NCI-H1105 (cell line): ENCODE measurements at places on chromosomes 16 and 17.
A peak's percentile ranks its signal among the peaks of the same experiment; 100 is the strongest.

DNA sequence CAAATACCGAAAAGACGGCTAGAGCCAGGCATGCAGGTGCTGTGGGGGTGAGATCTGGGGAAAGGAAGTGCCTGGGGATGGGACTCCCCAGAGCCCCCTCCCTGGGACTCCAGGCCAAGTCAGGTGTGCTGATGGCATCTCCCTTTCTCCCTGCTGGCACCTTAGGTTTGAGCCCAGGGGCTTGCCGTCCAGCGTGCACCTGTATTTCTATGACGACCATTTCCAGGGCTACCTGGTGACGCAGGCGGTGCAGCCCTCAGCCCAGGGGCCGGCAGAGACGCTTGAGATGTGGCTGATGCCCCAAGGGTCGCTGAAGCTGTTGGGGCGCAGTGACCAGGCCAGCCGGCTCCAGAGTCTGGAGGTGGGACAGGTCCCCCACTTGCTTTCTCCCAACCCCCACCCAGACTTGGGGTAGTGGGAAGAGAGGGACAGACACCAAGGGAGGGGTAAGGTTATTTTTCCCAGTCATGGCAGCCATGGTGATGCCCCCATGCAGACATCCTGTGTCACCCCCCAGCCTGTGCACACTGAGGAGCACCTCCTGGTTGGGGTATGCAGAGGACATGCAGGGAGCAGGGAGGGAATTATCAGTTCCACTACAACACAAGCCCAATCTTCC is 11.1 kb downstream of the XYLT2 start:
- no peak for DNase-seq

DNA sequence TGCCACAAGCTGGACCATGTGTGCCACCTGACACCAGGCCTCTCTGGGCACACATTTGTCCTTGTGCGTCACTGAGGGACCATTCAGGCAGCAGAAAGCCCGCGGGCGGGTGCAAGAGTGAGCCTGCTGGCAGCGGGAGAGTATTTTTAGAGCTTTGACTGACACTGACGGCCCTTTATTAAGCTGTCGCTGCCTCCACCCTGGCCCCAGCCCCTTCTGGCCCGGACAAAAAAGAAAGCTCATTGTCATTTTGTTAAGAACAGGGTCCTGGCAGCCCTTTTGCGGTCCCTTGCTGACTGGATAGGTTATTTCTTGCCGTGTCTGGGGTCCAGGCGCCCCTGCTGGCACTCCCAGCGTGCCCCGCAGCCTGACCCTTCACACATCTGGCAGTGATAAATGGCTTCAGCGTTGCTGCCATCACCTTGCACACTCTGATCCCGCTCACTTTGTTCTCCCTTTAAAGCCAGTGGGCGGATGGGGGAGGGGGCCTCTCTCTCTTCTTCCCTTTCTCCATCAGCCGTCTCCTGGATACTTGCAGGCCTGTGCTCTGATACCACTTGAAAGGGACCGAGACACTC is 78.4 kb upstream of the NKD1 start:
- DNase-seq = no peak

- no peak for DNase-seq
Measured at GRCh38 chr17:10797476-10798328, 6.2 kb downstream of the TMEM238L start.

- DNase-seq = no peak
Measured at GRCh38 chr17:21357281-21357680, 18.9 kb upstream of the KCNJ12 start.

GRCh38 chr17:50447870-50448595 is 20.6 kb downstream of the CHAD start:
- DNase-seq = no peak

- DNase-seq = no peak
Measured at GRCh38 chr17:71633391-71633849, 487.4 kb upstream of the SOX9 start.

- DNase-seq = no peak
Measured at GRCh38 chr16:64391063-64391600, 730.7 kb downstream of the CDH11 start.

GRCh38 chr16:4393240-4393600 is 21.6 kb downstream of the VASN start:
- DNase-seq = no peak

DNA sequence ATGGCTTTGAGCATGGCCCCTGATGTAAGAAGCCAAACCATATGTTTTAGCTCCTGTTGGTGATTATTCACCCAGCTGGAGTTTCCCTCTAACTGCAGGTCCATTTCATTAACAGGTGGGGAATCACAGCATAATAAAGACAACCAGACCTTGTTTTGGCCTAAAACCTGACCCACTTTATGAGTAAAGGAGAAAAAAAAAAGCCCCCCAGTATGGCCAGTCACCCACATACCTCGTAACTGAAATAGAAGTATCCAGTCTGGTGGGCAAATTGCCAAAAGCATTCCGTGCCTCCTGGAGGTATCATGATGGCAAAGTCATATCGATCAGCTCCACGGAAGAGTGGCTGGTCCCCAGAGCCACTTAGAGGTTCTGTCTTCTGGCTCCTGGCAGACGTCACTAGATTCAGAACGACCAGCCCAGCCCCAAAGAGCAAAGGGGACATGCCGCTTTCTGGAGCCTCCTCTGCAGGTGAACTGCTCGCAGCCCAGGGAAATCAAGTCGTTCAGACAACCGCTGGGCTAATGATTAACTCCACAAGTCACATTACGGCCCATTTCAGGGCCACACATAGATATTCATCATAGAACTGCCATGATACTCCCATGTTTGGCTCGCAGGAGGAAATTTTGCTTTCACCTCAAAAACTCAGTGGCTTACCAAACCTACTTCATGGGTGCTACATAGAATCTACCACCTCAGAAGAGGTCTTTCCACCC is at the start of gene TMED6:
Gene TMED6, minus strand, starts transcription at position 478 of the 719 bp plus-strand sequence. Its CDS starts 33 bp downstream, at position 445.
- DNase-seq = no peak

DNA sequence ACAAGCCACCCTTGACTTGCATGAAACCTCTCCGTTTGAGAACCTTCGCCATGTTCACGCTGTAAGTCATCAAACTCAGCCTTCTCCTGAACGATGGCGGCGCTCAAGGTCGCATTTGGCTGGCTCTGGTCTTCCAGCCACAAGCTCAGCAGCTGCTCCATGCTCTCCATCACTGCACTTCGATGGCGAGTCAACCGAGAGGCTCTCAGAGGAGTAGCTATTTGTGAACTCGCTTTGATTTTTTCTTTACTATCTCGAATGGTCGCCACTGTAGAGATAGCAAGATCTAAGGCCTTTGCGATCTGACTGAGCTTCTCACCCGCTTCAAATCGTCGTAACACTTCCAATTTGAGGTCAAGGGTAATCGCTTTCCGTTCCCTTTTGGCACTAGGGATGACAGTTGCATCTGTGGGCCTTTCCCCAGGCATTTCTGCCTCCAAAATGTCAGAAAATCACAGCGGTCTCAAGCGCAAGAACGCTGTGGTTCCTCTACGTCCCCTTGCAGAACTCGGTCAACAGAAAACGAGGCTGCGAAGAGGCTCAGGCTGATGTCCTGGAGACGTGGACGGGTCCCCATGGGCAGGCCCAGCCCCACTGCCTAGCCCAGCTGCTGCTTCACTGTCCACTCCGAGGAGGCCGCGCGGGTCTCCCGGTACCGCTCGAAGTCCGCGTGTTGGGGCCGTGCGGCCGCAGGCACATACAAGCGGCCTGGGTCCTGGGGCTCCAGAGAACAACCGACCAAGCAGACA is 23.1 kb downstream of the DEF8 start:
- no peak for DNase-seq

DNA sequence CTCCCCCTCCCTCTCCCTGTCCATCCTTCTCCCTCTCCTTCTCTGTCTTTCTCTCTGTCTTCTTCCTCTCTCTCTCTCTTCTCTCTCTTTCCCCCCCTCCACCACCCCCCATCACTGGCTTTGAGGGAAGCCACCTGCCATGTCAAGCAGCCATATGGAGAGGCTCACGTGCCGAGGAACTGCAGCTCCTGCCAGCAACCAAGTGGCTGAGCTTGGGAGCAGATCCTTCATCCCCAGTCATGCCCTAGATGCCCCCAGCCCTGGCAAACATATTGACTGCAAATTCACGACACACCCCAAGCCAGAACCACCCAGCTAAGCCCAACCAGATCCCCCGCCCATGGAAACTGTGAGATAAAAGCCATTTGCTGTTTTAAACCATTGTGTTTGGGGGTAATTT is 40.9 kb upstream of the RBFOX3 start:
- no peak for DNase-seq

DNA sequence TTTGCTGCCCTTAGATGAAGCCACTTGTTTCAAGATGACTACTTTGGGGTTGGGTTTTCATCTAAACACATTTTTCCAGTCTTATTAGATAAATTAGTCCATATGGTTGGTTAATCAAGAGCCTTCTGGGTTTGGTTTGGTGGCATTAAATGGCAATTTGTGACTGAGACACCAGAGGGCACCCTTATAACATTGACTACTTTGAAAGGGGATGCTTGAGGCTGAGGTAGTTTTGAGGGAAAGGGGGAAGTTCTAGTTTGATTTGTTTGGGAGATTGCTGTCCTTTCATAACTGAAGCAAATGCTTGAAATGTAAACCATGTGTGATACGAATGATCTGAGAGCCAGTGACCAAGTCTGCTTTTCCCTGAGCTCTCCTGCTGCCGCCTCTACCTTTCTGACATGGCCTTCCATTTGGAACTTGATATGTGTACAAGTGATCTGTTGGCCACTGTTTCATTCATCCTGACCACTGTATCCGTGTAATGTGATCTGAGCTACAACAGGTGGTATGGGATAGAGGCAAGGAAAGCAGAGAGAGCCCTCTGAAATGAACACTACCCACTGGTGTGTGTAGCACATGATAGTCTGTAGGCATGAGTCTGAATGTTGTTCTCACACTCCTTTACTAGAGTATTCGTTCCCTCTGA is 5.8 kb upstream of the RARA start:
- no peak for DNase-seq

GRCh38 chr16:35734728-35735402 is 2275.5 kb downstream of the TP53TG3F start:
- DNase-seq = no peak

GRCh38 chr16:19005561-19006445 is 22.1 kb downstream of the TMC7 start:
- no peak for DNase-seq

DNA sequence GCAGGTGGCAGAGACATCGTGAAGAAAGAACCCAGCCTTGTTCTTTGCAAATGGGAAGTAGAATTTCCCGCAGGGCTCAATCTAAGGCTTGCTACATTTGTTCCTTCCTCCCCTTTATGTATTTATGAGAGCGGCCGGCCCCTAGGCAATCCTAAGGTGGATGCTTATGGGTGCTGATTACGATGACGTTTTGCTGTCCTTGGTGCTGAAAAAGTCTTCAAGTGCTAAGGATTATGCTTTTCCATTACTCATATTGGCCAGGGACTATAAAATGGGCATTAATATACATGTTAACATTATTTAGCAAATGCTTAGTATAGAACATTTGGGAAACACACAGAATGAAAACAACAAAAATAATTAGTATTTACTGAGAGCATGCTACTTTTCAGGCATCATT is 313.3 kb upstream of the XYLT1 start:
- DNase-seq = no peak

- DNase-seq = no peak
Measured at GRCh38 chr16:69382421-69382820, 3.4 kb downstream of the TERF2 start.

- DNase-seq = peak; percentile 41
Measured at GRCh38 chr16:31108035-31108793, at the start of gene BCKDK. Gene BCKDK (plus strand): TSS chr16:31108386. CDS start chr16:31109224, 838 bp downstream.

GRCh38 chr17:15409721-15410250 is 57.6 kb downstream of the CDRT4 start:
- DNase-seq = no peak

DNA sequence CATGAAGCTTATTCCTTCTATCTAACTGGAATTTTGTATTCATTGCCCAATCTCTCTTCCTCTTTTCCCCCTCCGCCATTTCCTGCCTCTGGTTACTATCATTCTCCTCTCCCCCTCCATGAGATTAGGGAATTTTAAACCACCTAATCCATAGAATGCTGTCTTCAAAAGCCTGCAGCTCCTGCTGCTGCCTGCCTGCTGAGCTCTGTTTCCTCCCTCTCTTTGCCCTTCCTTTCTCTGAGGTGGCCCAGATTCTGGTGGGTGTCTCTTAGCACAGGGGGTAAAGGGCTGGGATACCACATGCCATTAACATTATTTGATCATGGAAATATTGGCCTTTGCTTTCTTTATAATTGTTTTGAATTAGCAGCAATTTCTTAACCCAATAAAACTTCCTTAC is 241.6 kb downstream of the CNTNAP4 start:
- no peak for DNase-seq

DNA sequence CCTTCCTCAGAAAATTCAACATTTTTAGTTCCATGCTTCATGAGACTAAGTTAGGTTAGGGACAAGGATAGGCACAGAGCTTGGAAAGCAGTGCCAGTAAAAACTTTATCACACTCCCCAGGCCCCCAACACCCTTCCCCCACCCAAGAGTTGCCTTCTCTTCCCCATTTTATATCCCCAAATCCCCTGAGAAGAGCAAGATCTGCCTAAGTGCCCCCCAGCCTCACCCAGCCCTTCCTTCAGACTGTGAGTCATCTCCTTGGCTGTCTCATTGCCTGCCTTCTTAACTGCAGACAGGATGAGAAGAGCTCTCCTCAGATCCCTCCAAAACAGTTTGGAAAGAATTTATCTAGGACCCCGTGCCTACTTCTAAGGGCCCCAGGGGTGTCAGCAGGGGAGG is 55.8 kb downstream of the NEUROD2 start:
- no peak for DNase-seq

GRCh38 chr17:44914148-44914547 is 1.2 kb downstream of the GFAP start:
- no peak for DNase-seq

- DNase-seq = no peak
Measured at GRCh38 chr17:20234276-20234675, 225.1 kb downstream of the SPECC1 start.

DNA sequence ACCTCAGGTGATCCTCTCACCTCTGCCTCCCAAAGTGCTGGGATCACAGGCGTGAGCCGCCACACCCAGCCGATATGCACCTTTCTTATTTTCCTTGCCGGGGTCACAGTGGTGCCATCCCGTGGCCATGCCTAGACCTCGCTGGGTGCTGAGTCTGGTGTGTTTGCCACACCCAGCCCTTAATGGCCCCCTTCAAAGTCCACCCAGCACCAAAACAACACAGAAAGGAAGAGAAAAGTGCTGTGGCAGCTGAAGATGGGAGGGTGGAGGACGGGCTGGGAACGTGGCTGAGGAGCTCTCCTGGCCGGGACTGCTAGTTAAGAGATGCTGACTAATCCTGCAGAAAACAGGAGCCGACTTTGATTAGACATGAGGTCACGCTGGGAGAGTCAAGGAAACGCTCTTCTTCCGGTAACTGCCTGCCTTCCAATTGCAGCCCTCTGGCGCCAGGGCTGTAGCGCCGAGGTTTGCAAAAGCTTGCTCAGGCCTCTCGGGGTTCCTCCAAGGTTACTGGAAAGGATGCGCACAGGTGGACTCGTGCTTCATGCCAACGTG is 10.9 kb downstream of the SLC43A2 start:
- no peak for DNase-seq

- no peak for DNase-seq
Measured at GRCh38 chr16:75111514-75111940, 5.1 kb downstream of the LDHD start.

DNA sequence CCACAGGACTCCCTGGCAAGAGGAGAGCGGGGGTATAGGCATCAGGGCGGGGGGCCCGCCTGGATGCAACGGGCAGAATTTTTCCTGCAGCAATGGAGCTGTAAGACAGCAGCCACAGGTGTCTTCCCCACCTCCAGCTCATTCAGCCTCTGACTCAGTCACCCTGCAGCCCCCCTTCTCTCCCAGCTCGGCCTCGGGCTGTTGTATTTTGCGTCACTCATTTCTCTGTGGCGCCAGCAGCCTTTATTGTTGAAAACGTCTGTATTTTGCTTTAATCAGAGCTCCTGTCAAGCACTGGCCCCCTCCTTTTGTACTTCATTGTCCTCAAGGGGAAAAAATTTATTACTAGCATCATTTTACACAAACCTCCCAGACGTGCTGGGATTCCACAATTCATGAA is 117.7 kb downstream of the WSCD1 start:
- no peak for DNase-seq
